Hematopoietic multipotent progenitor cell treated with erythropoietin and hydrocortisone succinate and interleukin-3 and kit ligand, for 4 days (in vitro differentiated cells): ENCODE measurements at places on chromosomes 5 and 9.

DNA sequence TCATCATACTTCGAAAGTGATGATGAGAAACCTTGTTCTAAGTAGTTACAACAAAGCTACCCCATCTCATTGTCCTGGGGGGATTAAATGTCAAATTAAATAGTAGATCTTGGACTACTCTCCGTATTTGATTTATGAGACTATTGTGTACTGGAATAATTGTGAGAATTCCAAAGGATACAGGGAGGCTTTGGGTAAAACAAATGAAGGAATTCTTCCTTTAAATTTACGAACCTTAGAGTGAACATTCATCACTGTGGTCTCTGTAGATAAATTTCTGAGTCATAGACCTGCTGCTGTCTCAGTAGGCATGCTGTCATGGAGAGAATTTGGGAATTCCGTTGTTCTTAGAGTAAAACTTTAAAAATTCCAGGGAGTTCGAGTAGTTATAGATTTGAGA lies 836.2 kb downstream of the DNAH5 start:
- DNase-seq = no peak

- no peak for DNase-seq
Measured at GRCh38 chr5:78495800-78496199, 135.4 kb downstream of the SCAMP1 start.

- DNase-seq = no peak
Measured at GRCh38 chr5:147189109-147189424, 45.8 kb upstream of the STK32A start.

DNA sequence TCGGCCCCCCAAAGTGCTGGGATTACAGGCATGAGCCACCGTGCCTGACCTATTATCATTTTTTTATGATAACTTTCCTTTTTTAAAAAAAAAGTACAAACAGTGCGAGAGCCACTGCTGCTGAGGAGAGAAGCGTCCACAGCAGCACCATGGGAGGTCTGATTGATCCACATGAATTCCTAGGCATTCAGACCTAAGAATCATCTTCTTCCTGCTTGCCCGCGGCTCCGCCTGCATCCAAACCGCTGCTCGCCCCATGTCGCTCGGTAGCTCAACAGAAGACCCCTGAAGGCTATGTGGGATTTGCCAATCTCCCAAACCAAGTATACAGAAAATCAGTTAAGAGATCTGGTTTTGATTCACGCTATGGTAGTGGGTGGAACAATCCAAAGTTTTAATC lies 102.0 kb downstream of the GABBR2 start:
- no peak for DNase-seq

DNA sequence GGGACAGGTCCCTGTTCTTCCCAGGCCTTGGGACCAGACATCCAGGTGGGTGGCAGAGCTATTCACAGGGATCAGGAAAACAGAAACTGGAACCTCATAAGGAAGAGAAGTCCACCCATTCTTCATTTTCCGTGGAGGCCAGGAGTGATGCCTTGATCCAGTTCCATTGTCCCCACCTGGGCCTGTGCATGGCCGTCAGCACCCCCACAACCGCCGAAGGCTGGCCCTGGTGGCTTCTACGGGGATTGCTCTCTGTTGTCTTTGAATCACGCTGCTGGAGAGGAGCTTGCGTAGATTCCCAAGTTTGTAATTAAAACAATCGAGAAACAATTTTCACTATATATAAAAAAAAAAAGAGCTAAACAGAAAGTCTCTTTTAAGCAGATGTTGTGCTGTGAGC lies 134.4 kb downstream of the MVB12B start:
- DNase-seq = no peak

DNA sequence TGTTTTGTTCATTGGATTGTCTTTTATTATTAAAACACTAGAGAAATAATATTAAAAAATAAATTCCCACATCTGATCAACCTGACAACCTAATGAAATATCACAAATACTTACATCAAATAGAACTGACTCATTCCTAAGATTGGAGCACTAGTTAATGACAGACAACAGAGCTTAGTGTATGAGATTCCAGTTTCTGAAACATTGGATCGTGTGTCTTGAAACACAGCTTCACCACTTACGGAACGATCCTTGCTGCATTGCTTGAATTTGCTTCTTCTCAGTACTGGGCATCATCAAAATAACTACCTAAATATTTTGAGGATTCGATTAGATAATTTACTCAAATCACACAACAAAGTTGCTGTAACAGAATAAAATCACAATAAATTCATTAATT lies 667.2 kb upstream of the CDH18 start:
- no peak for DNase-seq

DNA sequence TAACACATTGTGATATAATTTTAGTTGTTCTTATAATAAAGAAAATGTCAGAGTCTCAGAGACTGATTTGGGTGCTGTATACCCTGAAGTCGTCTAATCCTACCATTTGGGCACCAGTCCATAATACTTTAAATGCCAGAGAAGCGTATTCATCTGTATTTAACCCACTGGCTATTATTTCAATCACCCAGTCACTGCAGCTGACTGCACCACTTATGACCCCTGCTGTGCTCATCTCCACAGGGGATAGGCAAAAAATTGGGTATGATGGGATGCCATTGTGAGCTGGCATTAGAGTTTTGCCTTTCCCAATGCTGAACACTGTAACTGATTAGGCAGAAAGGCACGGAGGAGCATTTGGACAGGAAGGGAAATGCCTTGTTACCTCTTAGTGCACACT lies 599.7 kb downstream of the CAAP1 start:
- DNase-seq = no peak

GRCh38 chr5:36624277-36624676 lies 17.9 kb downstream of the SLC1A3 start:
- peak; percentile 55 for DNase-seq

- no peak for DNase-seq
Measured at GRCh38 chr5:56003679-56004078, 8.9 kb upstream of the IL6ST start.

DNA sequence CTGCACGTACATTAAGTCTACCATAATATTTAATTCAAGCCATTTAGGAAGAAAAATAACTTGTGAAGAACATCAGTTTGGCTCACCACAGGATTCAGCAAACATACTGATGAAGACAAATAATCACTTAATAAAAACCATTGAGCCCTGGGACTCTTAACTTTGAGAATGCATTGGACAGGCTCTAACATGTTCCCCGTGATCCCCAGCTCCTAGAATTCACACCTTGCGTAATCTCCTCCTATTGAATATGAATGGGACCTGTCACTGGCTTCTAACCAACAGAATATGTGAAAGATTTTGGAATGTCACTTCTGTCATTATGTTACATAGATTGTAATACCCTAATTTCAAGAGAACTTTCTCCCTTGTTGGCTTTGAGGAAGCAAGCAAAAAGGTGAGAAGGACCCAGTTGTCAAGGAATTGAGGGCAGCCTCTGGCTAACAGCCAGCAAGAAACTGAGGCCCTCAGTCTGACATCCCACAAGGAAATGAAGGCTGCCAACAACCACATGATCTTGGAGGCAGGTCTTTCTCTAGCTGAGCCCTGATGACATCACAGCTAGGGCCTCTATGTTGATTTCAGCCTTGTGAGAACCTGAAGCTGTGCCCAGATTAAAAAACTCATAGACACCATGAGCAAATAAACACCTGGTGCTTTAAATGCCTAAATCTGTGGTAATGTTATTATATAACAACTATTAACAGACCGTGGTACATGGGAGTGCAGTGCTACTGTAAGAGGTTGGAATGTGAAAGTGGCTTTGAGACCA lies 433.2 kb downstream of the SEMA5A start:
- DNase-seq = no peak

- no peak for DNase-seq
Measured at GRCh38 chr5:166083183-166083959, 2208.1 kb upstream of the WWC1 start.

DNA sequence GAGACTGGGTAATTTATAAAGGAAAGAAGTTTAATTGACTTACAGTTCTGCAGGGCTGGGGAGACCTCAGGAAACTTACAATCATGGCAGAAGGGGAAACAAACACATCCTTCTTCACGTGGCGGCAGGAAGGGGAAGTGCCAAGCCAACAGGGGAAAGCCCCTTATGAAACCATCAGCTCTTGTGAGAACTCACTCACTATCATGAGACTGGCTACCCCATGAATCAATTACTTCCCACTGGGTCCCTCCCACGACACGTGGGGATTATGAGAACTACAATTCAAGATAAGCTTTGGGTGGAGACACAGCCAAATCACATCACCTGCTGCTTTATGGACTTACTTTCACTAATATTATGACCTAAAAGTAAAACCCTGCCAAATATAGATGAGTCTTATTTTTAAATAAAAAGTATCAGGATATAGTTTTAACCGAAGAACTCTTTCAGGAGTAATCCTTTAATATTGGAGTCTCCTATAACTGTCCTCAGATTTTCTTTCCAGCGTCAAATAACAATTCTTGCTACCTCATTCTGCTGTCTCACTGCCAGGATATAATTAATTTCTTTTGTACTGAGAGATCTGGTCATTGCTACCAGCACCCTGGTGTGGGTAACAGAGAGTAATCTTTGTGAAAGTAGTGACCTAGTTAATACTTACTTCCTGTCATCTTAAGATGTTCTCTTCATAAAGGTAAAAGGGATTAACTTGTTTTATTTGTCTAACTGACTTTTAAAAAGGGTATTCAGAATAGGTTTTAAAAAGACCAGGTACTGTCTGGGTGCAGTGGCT lies 68.6 kb downstream of the NLN start:
- peak; percentile 66 for DNase-seq

GRCh38 chr9:9901624-9902023 lies 711.2 kb downstream of the PTPRD start:
- no peak for DNase-seq

GRCh38 chr9:136975644-136976043 lies 1.7 kb upstream of the PTGDS start:
- DNase-seq = peak; percentile 98

- DNase-seq = no peak
Measured at GRCh38 chr5:1383344-1383743, 38.4 kb upstream of the CLPTM1L start.

GRCh38 chr5:110651507-110651906 lies 75.0 kb downstream of the TMEM232 start:
- no peak for DNase-seq

DNA sequence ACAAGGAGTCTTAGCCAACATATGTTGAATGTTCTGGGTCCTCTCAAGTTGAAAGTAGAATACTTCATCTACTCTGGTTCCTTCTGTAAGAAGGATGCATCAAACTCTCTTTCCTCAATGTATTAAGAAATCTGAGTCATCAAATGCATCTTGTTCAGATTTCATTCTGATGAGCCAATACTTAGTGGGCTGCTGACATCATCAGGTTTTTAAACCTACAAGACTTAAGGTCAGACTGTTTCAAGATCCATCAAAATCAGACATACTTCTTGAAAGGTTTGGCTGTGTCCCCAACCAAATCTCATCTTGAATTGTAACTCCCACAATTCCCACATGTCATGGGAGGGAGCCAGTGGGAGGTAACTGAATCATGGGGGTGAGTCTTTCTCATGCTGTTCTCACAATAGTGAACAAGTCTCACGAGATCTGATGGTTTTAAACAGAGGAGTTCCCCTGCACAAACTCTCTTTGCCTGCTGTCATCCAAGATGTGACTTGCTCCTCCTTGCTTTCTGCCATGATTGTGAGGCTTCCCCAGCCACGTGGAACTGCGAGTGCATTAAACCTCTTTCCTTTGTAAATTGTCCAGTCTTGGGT lies 168.8 kb downstream of the RAPGEF6 start:
- no peak for DNase-seq

DNA sequence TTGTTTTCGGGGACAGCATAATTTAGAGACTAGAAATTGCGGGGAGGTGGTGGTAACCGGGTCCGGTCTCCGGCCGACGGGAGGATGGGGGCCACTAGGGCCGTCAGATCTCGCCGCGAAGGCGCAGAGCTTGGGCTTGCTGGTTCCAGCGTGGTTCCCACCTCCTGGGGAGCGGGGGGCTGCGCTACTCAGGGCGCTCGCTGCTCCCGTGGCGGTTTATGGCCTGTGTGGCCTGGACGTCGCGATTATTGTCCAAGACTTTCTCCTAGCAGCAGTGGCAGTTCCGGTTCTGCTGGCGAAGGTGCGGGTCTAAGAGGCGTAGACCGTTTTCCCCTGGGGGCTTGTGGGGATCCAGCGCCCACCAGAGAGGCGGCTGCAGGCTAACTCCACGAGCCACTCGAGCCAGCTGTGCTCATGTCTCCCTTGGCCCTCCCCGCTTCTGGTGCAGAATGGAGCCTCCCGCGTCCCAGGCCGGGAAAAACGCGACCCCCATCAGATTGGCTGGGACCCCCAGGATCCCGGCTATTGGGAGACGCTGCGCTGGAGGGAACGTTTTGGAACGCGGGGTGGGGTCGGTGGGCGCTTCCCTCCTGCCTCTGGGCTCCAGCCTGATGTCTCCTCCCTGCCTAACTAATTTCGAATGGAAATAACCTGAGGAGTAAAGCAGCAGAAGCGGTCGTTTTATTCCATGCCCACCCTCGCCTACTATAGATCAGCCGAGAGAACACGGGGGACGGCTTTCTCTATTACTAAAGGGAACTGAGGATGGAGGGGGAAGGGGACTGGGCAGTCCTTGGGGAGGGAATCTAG lies 87.1 kb downstream of the ENTREP1 start:
- no peak for DNase-seq

DNA sequence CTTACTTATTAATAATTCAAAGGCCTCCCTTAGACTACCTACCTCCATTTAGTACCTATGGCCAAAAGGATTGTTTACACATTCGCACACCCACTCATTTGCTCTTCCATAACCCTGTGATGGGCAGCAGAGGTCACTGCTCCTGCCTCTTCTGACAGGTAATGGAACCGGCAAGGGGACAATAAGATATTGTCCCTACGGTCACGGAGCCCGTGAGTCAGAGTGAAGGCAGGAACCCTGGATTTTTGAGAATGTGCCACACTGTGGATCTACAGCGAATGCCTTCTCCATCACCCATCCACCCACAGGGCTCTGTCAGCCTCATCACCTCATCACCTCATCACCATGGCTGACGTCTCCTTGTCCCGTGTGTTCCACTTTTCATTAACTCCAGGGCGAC lies 132.3 kb downstream of the MYO10 start:
- DNase-seq = no peak

DNA sequence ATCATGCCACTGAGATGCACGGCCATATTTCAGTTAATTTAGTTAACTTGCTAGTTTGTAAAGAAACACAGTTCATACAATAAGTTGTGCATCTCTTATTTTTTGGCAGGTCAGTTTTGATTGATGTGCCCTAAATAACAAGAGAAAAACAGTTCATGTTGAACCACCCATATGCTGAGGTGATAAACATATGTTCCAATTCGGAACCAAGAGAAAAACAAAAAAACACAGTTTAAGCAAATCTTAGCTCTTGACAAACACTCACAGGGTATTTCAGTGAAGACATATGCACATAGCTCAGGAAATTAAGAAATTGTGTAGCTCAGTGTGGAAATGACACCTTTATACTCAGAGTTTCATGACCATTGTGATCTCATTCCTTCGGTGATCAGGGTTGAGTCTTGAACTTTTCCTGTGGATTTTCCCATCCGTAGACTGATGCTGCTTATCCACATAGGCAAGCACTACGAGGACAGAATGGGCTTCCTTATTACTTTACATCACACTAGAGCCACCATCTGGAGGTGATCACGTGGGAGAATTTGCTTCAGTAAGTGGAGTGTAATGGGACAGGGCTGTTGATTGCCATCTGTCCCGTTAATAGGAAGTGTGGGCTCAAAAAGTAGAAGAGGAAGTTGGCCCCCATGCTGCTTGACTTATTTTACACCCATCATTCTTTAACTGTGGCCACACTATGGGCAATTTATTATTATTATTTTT lies 773.0 kb downstream of the MTRR start:
- DNase-seq = peak; percentile 18
